ENCODE measurements at places on chromosomes 6 and 20. TPM values are rescaled to one million over a fixed set of nuclear protein-coding genes. Genes with fewer than 3 reads are reported as not detected.

Gene BHLHE23
- total RNA-seq, result not detected

Gene SRXN1
- total RNA-seq, result 83.3 TPM

Gene NNAT
- not detected for total RNA-seq

Gene IL17F
- not detected for total RNA-seq

Gene IL22RA2
- not detected for total RNA-seq

Gene KIAA1755
- 5.1 TPM for total RNA-seq

Gene PCK1
- not detected for total RNA-seq

Gene TRIM40
- not detected for total RNA-seq

Gene GNMT
- not detected for total RNA-seq

Gene RIMS1
- 10.6 TPM for total RNA-seq

Measured in GM23248 (cell line).